T-helper 1 cell (primary cell): ENCODE measurements at places on chromosomes 6 and 20.

DNA sequence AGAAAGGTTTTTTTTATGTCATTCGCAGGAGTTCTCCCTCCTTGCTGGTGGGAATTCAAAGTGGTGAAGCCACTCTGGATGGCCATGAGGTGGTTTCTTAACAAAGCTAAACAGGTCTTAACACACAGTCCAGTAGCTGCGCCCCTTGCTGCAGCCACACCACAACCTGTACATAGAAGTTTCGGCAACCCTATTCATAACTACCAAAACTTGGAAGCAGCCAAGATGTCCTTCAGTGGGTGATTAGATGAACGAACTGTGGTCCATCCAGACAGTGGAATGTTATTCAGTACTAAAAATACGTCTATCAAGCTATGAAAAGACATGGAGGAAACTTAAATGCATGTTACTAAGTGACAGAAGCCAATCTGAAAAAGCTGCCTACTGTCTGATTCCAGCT, 78.9 kb downstream of the FAM120B start:
- no peak for DNase-seq

GRCh38 chr20:13344671-13345070, 123.6 kb downstream of the ISM1 start:
- no peak for DNase-seq

DNA sequence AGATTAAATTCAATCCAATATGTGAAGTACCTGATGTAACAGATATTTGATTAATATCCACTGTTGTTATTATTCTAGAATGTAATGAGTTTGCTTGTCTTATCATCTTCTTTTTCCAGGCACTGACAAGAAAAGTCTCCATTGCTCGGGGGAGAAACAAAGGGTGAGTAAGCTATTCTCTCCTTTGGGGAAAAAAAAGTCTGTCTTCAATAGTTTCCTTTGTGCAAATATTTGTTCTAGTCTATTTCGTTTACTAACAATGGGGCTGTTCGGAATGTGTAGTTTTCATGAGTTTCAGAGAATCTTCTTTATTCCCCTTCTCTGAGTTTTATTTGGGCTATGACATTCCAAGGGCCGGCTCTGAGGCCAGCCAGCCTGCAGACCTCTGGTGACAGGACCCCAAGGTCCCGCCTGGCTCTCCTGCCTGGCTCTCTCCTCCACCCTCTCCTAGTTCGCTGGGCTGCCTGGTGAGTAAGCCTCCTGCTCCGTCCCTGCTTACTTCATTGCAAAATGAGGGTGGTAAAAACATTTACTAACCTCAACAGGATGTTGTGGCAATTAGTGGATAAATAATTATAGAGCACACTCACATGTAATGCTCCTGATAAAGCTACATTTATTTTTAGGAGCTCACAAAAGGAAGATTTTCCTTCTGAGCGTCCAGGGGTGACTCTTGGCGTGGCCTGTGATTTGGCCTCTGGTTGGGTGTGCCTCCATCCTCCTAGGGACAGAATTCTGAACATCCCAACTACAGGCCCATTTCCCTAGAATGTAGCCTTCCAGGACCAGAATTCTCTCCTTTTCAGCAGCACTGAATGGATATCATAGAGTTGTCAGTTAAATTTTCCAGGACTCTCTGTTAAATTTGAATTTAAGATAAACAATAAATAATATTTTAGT, 43.1 kb upstream of the SNX9 start:
- DNase-seq, result no peak

DNA sequence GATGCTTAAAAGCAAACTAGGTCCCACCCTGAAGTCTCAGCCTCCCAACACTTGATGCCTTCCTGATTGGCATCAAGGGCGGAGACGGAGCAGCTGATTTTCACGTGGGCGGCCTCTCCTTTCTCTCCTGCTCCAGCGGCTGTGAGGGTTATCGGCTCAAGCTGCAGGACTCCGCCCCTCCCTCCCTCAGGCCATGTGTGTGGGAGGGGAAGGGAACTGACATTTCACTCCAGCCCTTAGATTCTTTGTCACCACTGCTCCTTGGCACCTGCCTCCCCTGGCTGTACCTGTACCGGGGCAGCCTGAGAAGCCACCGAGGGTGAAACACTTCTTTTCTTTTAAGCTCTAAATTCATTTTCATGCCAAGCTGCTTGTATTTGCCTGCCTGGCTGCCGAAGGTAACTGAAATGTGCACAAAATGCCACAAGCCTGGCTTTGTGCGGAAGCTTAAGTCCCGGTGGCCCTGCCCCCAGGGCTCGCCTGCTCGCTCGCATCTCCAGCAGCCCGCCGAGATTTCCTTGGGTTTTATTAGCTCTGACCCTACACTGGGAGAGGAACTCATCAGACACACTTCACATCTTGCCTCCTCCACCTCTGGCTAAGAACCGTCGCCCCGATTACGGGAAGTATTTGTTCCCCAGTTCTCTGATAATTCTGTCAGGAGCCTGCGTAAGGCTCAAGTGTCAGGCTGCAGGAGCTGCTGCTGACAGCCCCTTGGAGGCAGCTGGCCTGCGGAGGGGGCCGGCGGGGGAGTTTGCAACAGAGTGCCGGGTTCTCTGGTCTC, 9.6 kb upstream of the CPNE5 start:
- no peak for DNase-seq

- no peak for DNase-seq
Observed at GRCh38 chr6:7687145-7688111, 38.5 kb upstream of the BMP6 start.

- no peak for DNase-seq
Observed at GRCh38 chr6:52537001-52537753, 39.7 kb downstream of the TRAM2 start.

DNA sequence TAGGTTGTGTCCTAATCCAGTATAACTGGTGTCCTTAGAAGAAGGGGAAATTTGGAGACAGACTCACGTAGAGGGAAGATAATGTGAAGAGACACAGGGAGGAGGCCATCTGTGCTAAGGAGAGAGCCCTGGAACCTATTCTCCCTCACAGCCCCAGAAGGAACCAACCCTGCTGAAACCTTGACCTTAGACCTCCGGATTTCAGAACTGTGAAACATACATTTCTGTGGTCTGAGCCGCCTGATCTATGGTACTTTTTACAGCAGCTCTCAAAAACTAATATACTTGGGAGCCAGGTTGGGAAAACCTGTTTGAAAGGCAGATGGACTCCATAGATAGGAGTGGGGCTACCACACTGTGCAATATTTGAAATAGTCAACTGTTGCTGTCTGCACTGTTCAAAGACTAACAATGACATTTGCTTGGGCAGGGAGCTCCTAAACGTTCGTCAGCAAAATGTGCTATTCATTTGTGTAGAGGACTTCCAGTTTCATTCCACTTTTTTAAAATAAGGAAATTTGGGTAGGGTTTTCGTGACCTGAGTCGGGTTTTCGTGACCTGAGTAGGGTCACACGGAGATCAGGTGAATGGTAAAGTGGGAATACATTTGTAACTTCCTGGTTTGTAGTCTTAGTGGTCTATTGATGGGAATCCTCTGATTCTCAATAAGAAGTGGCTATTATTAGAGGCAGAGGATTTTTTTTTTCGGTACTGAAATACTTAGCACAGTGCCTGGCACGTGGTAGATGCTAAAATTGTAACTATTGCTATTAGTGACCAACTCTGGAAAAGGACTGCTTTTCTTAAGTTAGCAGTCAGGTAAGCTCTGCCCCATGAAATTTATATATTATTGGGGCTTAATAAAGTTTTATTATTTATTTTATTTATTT, 11.4 kb downstream of the TAGAP start:
- DNase-seq, result no peak

GRCh38 chr6:137403855-137404254, 90.3 kb downstream of the OLIG3 start:
- no peak for DNase-seq

- no peak for DNase-seq
Observed at GRCh38 chr6:41777551-41778285, 2.0 kb downstream of the FRS3 start.

GRCh38 chr20:13131688-13132087, 89.4 kb upstream of the ISM1 start:
- no peak for DNase-seq

DNA sequence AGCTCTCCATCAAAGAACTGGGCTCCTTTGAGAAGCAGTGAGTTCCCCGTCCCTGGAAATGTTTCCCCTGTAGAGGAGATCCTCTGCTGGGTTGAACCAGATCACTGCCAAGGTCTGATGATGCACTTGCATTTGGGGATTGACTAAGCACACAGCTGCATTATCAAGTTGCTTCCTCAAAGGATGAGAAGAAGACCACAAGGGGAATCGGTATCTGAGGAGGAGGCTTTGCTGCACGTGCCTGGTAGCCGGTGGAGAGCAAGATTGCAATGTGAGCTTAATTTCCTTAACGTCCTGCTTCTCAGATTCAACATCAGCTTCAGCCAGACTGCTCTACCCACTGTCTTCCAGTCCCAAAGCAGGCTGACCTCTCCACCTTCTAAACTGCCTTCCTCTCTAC, 128.8 kb upstream of the STMND1 start:
- no peak for DNase-seq

DNA sequence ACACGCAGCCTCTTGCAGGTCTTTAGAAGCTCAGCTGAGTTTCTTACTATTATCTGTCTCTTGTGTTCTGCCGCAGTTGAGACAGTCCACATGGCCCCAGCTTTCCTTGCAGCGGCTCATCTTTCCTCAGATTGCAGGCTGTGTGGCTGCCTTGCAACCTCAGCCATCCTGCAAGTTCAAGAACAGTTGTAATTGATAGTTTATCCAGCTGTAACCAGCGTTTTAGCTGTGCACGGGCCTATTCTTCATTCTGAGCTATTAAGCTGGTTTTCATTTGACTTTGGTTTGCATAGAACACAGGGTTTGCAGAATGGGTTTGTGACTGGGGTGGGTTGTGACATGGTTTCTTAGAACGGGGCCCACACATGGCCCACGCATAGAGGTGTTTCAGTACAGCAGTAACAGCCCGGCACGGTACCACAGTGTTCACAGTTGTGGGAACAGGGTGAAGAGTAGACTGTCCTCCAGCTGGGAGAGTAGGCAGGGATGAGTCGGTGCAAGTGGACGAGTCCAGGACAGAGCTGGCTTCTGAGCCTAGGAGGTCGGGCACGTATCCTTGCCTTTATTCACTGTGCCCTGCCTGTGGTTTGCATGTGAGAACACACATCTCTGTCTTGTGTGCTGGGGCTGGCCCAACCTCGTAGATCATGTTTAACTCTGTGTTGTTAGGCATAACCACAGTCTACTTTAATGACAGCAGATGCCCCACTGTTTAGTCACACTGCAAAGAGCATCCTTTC, 89.2 kb downstream of the RPP40 start:
- DNase-seq, result no peak

GRCh38 chr20:58131551-58132142, 96.8 kb downstream of the ANKRD60 start:
- no peak for DNase-seq

- no peak for DNase-seq
Observed at GRCh38 chr6:35691027-35691824, 2.5 kb upstream of the FKBP5 start.

DNA sequence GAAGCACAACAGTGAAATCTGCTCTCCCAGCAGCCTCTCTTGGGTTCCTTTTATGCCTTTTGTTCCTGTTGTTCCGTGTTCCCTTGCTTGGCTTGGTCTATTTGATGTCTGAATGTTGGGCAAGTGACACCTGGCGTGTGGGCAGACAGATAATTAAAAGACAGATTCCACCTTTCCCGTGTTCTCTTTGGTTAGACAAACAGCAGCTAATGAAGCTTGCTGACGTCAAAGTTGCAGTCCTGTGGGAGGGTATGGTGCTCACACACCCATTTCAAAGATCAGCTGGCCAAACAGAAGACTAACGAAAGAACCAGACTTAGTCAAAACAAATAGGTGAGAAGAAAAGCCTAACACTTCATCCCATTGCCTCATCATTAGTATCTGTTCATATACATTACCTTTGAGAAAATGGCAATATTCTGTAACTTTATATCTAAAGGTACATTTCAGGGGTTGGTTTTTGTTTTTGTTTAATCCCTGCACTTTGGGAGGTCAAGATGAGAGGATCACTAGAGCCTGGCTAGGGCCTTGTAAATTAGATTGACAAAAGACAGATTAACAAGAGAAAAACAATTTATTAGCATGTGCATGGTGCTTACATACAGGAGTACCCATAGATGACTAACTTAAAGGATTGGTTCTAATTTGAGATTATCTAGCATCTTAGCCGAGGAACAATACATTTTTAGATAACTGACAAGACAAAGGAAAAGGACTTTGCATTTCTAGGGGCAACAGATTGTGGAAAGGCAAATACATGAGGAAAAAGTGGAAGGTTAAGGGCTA, 48.9 kb upstream of the TNFRSF21 start:
- DNase-seq, result no peak

GRCh38 chr6:22204153-22204552, 92.7 kb downstream of the PRL start:
- DNase-seq, result no peak

DNA sequence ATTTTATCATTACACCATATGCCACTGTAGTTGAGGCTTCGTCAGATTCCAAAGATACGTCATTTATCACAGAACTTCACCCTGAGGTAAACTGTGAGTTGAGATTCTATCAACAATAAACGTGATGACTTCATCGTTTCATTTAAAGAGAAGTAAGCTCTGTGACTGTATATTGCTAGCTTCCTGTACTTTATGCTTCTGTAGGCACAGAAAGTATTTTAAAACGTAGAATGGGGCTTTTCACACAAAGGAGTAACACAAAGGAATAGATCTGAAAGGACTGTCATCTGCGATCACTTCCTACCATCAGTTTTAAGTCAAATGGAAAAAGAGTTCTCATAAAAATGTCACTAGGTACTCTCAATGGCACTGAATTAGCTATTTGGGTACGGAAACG, 234.4 kb upstream of the MCHR2 start:
- no peak for DNase-seq

DNA sequence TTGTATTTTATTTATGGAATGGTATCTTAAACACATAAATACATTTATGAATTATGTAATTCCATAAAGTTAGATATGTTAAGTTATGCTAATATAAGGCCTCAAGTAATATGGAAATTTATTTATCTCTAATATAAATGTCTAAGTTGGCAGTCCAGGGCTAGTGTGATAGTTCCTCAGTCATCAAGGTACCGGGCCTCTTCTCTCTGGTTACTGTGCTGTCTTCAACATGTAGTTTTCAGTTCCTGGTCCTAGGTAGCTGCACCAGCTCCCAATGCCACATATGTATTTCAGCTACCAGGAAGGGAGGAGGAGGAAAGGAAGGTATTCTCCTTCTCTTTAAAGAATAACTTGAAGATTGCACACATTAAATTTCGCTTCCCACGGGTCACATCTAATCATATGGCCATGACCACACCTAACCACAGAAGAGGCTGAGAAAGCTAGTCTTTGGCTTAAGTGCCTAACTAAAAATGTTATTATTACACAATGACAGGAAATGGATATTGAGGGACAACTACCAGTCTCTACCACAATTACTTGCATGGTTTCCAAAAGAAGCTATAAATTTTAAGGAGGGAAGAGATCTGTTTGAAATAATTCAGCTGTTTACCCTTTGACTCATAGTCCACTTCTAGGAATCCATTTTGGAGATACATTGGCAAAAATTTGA, 68.6 kb downstream of the BCKDHB start:
- no peak for DNase-seq

GRCh38 chr6:145012039-145012662, 723.2 kb downstream of the EPM2A start:
- DNase-seq, result no peak

GRCh38 chr6:3301506-3301905, 42.8 kb downstream of the PSMG4 start:
- DNase-seq, result no peak

- DNase-seq, result no peak
Observed at GRCh38 chr6:82568290-82568993, 204.8 kb downstream of the TPBG start.
